ENCODE measurements at places on chromosomes 11 and 22. TPM values are rescaled to one million over a fixed set of nuclear protein-coding genes. Genes with fewer than 3 reads are reported as not detected.

Gene SHANK3
- 10.6 TPM for total RNA-seq

Gene TMPRSS5
- total RNA-seq = 5.1 TPM

Gene ART1
- not detected for total RNA-seq

Gene JHY
- total RNA-seq = 6.2 TPM

Gene SCGB1A1
- not detected for total RNA-seq

Gene ANO9
- 1.4 TPM for total RNA-seq

Data from camera-type eye (tissue), 1 donor.